ENCODE measurements at places on chromosomes 1 and 21. TPM values are rescaled to one million over a fixed set of nuclear protein-coding genes. Genes with fewer than 3 reads are reported as not detected.

SLC2A5 gene
- total RNA-seq, result not detected

- no peak for DNase-seq
Observed at GRCh38 chr1:211520641-211521040, 28.7 kb upstream of the RD3 start.

AGT gene
- not detected for total RNA-seq

- no peak for DNase-seq
Observed at GRCh38 chr1:62311473-62311943, 7.7 kb downstream of the KANK4 start.

- no peak for DNase-seq
Observed at GRCh38 chr1:92410706-92411105, 76.0 kb downstream of the GFI1 start.

GRCh38 chr1:198168227-198168626 lies 11.4 kb downstream of the NEK7 start:
- no peak for DNase-seq

DNA sequence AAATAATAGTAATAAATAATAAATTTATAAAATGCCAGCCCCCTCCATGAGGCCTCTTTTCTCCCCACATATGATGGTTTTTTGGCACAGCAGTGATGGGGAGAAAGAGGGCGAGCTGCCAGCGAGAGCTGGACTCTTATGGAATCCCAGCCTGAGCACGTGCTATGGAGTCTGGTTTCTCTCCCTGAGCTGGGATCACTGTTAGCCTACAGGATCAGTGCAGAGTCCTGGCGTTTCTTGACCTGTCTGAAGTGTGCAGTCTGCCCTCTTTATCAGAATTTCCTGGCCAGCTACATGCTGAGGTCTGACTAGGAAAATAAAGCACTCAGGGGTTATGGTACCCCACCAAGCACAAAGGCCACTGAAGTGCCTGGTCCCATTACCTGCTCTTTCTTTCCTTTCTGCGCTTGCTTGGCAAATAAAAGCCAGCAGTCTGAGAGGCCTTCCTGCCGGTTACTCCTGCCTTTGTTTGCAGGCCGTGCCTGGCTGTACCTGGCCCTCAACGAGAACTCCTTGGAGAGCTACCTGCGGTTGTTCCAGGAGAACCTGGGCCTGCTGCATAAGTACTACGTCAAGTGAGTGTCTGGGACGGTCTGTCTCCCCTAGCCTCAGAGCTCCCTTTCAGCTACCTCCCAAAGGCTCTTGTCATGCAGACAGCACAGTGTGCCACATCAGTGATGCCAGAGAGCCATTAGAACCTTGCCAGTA lies 18.5 kb upstream of the SLC25A34 start:
- no peak for DNase-seq

GBP4 gene
- 37.2 TPM for total RNA-seq

DNA sequence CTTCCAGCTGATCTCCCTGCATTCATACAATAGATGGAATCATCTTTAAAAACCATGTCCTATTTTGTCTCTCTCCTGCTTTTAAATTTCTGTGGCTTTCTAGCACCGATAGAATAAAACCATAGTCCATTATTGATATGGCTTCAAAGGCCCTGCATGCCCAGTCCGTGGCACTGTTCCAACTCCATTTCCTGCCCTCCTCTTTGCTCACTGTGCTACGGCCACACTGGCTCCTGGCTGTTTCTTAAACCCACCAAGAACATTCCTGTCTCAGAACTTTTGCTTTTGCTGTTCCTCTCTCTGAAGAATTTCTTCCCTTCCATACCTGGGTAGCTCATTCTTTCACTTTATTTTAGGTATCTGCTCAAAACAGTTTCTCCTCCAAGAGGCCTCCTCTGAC lies 7.2 kb downstream of the SLAMF1 start:
- DNase-seq, result no peak

- DNase-seq, result peak; percentile 16
Observed at GRCh38 chr1:10694274-10694632, 102.2 kb downstream of the CASZ1 start.

PLA2G2C gene
- not detected for total RNA-seq

All from activated naive CD4-positive, alpha-beta T cell treated with anti-CD3 and anti-CD28 coated beads, Interleukin-2, amount 50 U/mL, for 72 hours (primary cell).